Stimulated activated CD4-positive, alpha-beta T cell treated with anti-CD3 and anti-CD28 coated beads, Interleukin-12 subunit alpha, Interleukin-12 subunit beta, amount 100 ng/mL, for 24 hours (primary cell): ENCODE measurements at places on chromosomes 16 and 17.

GRCh38 chr17:787641-788221 lies 5.6 kb downstream of the MRM3 start:
- no peak for DNase-seq

DNA sequence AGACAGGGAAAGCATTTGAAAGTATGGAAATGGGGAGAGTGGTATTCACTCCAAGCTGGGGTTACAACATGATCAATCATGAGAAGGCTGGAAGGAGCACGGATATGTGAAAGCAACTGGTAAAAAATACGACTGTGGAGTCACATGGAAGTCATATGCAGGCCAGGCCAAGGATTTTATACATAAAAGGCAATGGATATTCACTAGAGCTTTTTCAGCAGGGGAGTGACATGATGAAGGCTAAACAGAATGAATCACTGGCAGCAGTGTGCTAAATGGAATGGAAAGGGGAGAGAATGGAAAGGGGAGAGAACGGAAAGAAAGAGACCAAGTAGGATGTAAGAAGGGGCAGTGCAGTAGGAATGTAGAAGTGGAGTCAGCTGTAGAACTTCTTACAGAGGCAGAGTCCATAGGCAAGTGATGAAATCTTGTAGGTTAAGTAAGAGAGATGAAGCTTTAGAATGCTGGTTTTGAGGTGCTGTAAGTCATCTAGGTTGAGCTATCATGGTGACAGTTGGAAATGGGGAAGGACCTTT lies 13.0 kb upstream of the NETO2 start:
- DNase-seq, result no peak

DNA sequence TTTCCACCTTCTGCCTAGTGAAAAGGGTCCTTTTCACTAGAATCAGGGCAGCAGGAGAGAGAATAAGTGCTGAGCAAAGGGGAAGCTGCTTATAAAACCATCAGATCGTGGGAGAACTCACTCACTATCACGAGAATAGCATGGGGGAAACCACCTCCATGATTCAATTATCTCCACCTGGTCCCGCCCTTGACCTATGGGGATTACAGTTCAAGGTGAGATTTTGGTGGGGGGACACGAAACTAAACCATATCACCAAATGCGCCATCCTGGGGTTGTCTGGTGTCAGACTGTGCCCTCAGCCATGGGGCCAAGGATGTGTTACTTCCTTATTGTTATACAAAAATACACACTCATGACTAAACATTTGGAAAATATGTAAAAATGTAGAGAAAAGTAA lies 10.4 kb upstream of the KATNB1 start:
- DNase-seq, result no peak

DNA sequence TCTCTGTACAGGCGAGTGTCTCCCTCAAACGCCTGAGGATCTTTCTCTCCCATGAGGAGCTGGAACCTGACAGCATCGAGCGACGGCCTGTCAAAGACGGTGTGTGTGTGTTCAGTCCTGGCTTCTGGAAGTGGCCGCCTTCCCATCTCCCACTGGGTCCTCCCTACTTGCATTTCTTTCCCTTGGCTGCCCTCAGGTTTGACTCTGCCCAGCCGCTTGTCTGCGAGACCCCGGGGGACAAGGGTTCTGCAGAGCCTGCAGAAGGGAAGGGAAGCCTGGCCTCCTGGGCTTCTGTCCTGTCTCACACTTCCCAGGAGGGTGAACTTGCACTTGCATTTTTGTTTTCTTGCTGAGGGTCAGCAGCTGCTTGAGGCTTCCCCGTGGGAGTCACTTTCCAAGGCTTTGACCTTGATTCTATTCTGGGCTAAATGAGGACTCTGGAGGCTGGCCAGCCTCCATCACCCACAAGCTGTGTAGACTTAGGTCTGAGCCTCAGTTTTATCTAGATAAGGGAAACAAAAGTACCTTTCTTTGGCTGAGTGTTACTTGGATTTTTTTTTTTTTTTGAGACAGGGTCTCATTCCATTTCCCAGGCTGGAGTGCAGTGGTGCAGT lies 122.3 kb downstream of the ABCC1 start:
- DNase-seq, result no peak

GRCh38 chr16:85227946-85228862 lies 115.9 kb upstream of the CIBAR2 start:
- no peak for DNase-seq

- no peak for DNase-seq
These were observed 3.5 kb upstream of the CPNE7 start for GRCh38 chr16:89572073-89572484.

DNA sequence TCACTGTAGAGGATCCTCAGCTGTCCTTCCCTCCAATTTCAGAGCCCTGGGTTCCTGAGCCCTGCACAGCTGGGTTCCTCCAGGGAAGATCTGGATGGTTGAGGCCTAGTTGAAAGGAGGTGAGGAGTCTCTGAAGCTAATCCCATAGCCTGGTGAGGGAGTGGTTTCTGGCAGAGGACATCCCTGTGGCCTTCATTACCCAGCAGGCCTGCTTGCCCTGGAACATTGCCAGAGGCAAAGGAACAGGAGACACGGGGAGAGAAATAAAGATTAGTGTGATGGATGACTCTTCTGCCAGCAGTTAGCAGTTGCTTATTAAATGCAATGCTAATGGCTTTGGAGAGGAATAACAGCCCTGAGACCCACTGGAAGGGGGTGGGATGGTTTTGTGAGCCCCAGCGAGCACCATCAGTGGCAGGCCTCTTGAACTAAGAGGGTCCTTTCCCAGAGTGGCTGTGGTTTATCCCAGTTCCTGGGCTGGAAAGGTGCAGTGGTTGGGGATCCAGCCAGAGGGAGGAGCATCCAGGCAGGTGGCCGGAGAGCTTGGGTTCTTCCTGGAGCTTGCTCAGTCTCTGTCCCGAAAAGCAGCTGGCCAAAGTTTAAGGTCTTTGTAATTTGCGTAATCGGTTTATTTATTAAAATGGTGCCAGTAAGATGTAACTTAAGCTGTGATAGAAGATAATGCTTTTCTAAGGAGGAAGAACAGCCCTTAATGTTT lies 209.7 kb downstream of the CCDC182 start:
- no peak for DNase-seq

DNA sequence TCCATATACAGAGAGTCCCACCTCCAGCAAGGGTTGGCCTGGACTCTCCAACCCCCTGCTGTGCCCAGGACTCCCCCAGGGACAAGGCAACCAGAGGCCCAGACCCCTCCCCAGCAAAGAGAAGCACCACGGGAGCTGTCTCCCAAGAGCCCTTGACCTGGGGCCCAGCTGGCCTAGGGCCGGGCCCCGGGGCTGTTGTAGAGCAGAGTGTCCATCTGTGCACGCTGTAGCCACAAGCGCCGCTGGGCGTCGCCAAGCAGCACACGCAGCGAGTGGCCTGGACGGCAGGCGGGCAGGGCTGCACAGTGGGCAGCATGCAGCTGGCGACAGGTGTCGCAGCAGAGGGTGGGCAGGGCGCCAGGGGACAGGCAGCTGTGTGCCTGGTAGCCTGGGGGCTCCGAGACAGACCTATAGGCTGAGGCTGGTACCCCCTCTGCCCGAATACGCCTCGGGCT lies 4.3 kb downstream of the SPATA2L start:
- no peak for DNase-seq

- DNase-seq, result no peak
These were observed 29.0 kb downstream of the PLCD3 start for GRCh38 chr17:45103269-45103795.

DNA sequence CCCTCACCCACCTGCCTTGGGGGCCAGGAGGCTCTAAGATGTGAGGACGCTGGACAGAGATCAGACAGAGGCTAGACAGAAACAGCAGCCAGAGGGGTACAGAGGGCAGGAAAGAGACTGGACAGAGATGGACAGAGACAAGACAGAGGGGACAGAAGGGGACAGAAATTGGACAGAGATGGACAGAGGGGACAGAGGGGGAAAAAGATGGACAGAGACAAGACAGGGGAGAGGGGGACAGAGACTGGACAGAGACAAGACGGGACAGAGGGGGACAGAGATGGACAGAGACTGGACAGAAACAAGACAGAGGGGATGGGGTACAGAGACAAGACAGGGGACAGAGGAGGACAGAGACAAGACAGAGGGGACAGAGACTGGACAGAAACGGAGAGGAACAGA lies 16.1 kb downstream of the UTS2R start:
- no peak for DNase-seq

GRCh38 chr17:63676584-63676983 lies 23.3 kb downstream of the LIMD2 start:
- no peak for DNase-seq

GRCh38 chr17:80624864-80625263 lies 80.2 kb downstream of the RPTOR start:
- DNase-seq, result no peak

DNA sequence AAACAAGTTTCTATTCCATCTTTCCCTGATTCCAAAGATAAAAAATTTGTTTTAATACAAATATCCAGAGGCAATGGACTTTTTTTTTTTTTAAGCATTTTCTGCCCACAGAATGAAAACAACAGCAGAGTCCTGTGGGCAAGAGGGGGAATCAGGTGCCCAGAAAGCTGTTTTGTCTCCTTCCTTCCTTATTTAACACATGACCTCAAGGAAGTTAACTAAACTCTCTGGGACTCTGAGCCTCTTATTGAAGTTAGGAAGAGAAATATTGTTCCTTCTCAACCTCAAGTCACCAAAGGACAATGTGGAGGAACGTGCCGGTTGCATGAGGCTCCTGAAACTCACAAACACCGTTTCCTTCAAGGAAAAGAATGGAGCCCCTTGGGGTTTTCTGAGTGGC lies 34.9 kb downstream of the LITAF start:
- no peak for DNase-seq

- no peak for DNase-seq
These were observed 16.3 kb upstream of the COX10 start for GRCh38 chr17:14052886-14053615.

- DNase-seq, result no peak
These were observed 63.5 kb downstream of the PARN start for GRCh38 chr16:14566599-14566998.

DNA sequence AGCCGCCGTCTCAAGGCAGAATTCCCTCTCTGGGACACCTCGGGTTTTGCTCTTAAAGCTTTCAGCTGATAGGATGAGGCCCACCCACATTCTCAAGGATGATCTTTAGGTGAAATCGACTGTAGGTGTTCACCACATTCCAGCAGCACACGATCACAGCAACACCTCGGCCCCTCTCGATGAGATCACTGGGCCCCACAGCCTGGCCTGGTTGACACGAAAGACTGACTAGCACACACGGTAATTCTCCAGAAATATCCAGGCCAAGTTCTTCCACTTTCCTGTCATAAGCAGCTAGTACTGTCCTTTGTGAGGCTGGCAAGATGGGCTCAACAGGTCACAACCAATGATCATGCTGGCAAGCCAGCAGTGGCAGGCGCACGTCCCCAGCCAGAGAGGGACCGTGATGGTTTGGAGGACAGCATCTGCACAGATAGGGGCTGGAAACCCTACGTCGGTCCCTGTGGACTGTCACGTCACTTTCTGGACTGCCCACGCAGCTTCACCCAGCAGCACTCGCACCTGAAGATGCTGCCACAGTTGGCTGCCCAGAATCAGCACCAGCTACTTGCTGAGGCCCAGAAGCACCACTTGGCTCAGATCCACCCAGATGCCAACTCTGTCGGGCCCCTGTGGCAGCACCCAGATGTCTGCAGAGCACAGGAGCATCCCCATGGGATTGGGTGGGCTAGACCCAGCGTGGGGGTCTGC lies 17.4 kb downstream of the TMC6 start:
- DNase-seq, result no peak

- DNase-seq, result no peak
These were observed 39.6 kb upstream of the MEOX1 start for GRCh38 chr17:43701318-43701743.

GRCh38 chr16:49275870-49276269 lies 5.8 kb downstream of the CBLN1 start:
- DNase-seq, result no peak

DNA sequence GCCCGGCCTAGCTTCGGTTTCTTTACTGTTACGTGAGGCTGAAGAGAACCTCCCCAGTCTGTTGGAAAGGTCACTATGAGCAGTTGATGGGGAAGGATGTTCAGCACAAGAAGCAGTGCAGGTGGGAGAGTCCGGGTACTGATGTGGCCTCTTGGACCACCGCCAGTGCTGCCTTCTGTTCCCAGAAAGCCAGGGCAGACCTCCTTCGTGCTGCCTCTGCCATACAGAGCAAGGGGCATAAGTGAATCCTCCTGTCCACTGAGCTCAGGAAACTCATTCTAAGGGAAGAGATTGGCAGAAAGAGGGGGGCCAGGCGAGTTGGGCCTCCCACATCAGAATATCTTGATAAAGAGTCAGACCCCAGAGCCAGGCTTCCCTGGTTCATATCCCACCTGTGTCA lies 3.7 kb downstream of the PPP4C start:
- no peak for DNase-seq

- DNase-seq, result no peak
These were observed 44.4 kb downstream of the RND2 start for GRCh38 chr17:43069368-43069898.

GRCh38 chr16:83791916-83792315 lies 15.9 kb upstream of the HSBP1 start:
- no peak for DNase-seq

DNA sequence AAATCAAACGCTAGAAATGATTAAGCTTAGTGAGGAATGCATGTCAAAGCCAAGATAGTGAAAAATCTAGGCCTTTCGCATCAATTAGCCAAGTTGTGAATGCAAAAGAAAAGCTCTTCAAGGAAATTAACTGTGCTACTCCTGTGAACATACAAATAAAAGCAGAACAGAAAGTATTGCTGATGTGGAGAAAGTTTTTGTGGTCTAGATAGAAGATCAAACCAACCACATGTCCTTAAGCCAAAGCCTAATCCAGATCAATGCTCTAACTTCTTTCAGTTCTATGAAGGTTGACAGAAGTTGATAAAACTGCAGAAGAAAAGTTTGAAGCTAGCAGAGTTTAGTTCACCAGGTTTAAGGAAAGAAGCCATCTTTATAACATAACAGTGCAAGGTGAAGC lies 1044.6 kb downstream of the CDH11 start:
- no peak for DNase-seq

GRCh38 chr17:29870836-29871465 lies 59.1 kb downstream of the SSH2 start:
- no peak for DNase-seq

GRCh38 chr17:16286947-16287562 lies 66.2 kb downstream of the CENPV start:
- DNase-seq, result no peak

DNA sequence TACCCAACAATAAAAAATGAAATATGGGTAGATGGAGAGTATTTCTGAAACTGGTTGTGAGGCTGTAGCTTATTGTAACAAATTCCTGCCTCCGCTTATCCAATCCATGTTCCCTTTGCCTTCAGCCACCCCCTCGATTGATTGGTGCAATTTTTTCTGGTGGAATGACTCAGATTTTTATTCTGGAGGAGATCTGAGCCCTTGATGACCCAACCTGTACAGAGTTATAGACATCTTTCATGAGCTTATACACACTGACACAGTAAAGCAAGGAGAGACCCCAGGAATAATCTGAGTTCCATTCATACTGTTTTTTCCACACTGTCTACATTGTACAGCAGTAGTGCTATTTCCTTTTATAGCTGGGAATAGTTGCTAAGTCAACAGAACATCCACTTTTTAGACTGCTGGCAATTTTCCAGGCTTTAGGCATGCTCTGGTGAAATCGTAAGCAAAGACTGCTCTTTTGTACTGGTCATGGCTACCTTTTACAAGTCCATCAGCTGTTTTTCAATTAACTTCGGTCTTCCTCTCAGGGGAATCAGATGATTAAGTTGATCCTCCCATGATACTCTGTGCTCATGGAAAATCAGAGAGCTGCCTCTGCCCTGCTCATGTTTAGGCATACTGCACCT lies 30.1 kb downstream of the CCL4 start:
- DNase-seq, result no peak

- DNase-seq, result peak; percentile 54
These were observed 28.5 kb upstream of the SLC7A5 start for GRCh38 chr16:87897521-87898505.
